Adrenal gland (tissue), 19 donors: ENCODE measurements at places on chromosomes 16 and 17.

GRCh38 chr17:67492251-67492740 lies 115.2 kb downstream of the PITPNC1 start:
- DNase-seq, result no peak

- DNase-seq, result no peak
Observed at GRCh38 chr17:2959371-2960130, 103.9 kb downstream of the OR1D5 start.

GRCh38 chr16:77569406-77569805 lies 134.6 kb upstream of the ADAMTS18 start:
- DNase-seq, result no peak

DNA sequence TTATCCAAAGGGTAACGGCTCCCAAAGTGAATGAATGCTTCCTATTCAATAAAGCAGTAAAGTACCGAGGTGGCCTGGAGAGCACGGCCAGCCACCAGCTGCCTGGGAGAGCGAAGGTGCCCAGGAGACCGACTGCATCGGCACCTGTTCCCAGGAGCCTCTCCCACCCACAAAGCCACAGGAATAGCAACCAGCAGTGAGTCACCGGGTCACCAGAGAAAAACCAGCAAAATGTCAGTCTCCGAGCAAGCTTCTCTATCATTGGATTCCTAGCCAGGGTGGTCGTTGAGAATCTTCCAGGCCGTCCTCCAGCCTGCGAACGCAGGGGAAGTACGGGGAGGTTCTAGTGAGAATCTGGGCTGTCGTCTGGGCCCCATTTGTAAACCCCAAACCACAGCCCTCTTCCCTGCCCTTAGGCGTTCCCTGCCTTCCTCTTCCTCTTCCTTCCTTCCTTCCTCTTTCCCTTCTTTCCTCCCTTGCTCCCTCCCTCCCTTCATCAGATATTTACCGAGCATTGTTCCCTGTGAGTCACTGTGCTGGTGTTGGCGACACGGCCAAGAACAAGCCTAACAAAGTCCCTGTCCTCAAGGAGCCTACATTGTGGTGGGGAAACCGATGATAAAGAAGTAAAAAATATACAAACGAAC lies 114.6 kb downstream of the SLC39A11 start:
- no peak for DNase-seq

DNA sequence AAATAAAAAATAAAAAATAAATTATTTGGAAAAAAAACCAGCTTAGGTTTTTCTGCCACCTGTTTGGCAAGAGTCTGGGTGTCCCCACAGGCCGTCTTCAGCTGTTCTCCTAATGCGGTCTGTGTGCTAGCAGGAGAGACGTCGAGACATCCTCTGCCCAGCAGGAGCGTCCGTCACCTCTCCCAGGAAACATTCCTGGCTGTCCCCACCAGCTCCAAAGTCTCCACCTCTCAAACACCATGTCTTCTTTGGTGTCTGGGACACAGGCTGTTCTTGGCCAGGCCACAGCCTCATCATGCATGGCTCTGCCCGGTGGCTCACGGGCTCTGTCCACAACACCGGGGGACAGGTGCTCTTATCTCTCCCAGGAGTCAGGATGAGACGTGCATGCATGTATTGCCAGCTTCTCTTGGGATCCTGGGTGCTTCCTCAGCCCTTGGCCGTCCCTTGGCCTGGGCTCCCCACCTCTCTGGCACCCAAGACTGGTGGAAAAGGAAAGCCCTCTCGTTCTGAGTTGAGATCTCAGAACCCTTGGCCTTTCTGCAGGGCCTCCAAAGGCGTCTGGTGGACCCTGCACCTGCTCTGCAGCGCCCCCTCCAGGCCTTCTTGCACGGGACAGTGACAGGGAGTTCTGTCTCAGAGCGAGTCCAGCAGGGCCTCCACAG lies 84.9 kb upstream of the CBX4 start:
- DNase-seq, result no peak

GRCh38 chr17:82985973-82986372 lies 93.4 kb upstream of the METRNL start:
- DNase-seq, result no peak

GRCh38 chr16:18800775-18801144 lies 589 bp downstream of the ARL6IP1 start:
- DNase-seq, result peak; percentile 26

DNA sequence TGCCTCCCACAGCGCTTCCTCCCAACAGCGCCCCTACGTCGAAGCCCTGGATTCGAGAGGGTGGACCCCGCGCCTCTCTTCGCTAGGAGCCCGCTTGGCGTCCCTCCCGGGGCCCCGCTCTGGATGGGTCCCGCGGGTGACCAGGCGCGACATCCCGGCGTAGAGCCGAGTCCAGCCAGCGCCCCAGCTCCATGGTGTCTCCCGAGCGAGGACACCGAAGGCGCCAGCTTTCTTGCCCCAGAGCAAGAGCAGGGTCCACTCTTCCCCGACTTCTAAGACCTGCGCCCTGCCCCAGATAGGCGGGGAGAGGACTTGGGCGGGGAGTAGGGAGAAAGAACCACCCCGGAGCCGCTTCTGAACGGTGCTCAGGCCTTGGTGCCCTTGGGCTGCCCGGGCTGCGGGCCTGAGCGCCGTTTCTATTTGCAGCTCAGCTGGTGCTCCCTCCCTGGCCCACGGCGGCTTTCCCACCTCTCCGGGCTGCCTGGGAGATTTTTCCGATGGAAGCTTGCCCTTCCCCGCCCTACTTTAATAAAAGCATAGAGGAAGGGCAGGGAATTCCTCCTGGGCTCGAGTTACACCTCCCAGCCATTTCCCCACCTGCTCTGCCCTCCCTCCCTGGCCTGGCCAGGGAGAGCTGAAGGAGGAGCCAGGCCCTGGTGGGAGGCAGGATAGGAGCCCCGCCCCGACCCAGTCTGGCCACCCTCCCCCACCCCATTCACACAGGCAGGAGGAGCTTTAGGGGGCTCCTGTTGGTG lies 1.8 kb downstream of the MMP15 start:
- peak; percentile 69 for DNase-seq

DNA sequence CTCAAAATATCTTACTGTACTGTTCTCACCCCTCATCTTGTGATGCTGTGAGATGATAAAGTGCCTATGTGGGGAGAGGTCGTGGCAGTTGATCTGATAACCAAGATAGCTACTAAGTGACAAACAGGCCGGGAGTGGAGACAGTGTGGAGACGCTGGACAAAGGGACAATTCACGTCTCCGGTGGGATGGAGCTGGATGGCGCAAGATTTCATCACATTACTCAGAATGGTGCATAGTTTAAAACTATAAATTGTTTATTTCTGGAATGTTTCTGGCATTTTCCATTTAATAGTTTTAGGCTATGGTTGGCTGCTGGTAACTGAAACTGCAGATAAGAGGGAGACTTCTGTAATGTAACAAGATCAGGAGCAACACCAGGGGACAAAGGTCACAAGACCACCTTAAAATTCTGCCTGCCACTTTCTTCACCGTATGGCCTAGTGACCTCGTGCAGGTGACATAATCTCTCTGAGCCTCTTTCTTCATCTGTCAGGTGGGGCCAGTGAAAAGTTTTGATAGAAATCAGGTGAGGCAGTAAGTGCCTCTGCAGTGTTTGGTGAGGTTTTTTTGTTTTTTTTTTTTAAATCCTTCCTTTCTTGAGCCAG lies 54.4 kb upstream of the LGALS9 start:
- DNase-seq, result no peak

DNA sequence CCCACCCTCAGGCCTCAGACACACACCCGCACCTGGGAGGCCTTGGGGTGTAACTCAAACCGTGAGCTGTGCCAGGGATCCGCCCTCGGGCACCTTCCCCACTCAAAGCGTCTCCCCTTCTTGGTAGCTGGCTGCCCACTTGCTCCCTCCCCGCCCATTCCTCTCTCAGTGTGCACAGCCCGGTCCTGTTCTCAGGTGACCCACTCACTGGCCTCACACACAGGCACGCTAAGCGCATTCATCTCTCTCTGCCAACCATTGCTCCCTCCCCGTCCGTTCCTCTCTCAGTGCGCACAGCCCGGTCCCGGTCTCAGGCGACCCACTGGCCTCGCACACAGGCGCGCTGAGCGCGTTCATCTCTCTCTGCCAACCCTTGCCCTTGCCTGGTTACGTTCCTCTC lies 20.8 kb downstream of the WDR45B start:
- DNase-seq, result no peak

DNA sequence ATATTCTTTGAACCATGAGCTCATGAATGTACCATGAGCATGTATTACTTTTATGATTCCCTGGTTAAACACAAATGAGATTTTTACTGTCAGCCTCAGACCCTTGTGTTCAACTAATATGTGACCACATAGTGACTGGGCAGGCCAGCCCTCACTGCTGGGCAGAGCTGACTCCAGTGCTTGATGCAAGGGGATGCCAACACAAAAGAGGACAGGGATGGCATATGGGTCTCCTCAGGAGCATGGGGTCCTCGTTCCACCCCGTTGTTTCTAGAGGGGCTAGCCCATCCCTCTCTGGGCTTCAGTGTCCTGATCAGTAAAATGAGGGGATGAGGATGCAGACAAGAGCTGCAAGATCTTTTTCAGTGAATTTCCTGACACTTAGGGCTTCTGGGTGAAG lies 19.3 kb downstream of the CFAP20 start:
- no peak for DNase-seq

GRCh38 chr17:36195434-36196130 lies 976 bp downstream of the CCL3L1 start:
- no peak for DNase-seq

DNA sequence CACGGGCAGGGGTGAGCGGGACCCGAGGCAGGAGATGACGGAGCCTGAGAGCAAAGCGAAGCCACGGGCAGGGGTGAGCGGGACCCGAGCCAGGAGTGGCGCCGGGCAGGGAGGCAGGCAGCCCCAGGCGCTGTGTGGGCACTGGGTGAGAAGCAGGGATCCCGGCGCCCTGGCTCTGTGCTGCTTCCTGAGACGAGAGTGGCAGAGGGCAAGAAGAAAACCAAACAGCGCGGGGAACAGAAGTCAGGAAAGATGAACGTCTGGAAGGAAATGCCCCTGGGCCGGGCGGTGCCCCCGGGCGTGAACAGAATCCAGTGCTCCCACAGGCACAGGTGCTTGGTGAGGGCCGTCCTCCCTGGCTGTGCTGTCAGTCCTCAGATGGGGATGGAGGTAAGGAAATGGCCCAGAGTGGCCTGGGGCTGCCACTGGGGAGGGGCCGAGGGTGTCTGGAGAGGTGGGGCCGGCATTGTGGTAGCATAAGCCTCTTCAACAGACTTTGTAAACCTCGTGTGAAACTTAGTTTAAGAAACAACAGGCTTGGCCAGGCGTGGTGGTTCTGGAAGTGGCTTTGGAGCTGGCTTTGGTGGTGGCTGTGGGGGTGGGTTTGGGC lies 9.8 kb downstream of the ASPSCR1 start:
- no peak for DNase-seq

DNA sequence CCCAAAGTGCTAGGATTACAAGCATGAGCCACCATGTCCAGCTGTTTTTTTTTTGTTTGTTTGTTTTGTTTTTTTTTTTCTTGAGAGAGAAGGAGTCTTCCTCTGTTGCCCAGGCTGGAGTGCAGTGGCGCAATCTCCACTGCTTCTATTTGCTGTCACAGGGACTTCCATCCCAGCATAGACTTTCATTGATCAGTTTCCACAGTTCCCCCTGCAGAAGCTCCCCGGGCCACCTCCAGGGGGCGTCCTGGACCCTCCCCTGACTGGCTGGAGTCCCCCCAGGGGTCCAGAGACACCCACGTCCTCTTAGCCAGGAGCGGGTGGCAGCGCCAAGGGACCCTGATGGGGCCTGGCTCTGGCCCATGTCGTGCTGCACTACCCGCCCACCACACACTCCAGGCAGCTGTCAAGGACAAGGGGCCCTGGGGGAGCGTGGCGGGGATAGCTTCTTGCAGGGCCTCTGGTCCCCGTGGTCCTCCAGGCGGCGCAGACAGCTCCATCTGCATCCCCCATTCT lies 3.1 kb upstream of the NPW start:
- no peak for DNase-seq

- DNase-seq, result no peak
Observed at GRCh38 chr17:68368387-68368786, 77.1 kb downstream of the ARSG start.

DNA sequence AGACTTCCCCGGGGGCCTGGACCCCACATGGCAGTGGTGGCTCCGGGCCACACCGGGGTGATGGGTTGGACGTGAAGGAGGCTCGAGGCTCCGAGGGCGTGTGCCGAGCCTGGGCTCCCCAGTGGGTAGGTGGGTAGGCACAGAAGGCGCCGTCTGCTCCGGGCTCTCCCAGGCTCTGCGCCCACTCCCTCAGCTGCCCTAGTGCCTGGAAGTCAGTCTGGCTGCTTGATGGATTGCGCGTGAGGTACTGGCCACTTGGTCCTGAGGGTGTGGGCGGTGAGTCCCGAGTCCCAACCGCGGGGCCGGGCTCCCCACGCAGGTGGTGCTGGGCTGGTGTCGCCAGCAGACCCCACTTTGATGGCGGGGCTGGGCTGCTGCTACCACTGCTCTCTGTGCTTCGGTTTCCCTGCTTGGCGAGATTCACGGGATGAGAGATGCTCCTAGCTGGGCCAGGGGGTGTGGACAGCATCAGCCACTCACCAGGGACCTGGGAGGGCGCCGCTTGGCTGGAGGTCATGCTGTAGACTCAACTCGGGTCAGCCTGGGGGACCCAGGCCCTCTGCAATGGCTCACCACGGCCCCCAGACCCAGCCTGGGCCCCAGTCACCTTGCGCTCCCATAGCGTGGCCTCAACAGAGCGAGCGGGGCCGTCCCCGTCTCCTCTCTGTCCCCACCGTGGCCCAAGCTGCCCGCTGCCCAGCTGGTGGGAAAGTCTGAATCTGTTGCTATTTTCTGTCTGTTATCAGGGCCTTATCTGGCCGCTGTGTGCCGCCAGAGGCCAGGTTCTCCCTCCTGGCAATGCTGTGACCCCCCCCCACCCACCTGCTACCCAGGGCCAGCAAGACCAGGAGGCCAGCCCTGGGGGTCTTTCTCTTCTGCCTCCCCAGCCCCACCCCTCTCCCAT lies 26.1 kb downstream of the ZFPM1 start:
- no peak for DNase-seq

GRCh38 chr17:12856416-12856815 lies 67.1 kb downstream of the ARHGAP44 start:
- DNase-seq, result no peak

GRCh38 chr17:57455063-57455914 lies 199.0 kb downstream of the MSI2 start:
- no peak for DNase-seq

- DNase-seq, result peak; percentile 61
Observed at GRCh38 chr16:30903596-30903995, 7.2 kb downstream of the CTF1 start.

DNA sequence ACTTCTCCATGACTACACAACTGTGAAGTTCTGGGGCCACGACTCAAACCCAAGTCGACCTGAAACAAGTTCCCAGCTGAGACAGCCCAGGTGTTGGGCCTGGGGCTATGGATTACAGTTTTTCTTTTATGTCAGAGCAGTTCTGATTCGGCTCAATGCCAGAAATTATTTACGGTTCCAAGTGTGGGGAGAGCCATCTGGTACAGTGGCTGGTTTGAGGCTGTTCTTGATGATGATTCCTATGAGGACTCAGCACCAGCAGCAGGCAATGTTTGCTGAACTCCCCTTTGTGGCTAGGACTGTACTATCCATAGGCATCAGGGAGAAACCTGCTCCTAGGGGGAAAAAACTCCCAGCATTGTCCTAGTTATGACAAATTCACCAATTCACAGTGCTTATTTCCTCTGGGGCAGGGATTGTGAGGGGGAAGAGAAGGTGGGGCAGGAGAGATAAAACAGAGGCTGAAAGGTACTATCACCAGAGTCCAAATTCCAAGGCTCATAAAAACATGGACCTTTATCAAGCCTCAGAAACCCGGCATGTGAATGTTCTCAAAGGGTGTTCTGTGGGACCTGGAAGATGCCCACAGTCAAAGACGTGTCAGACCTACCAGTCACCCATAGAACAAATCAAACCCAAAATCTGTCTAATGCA lies 18.2 kb upstream of the CMTM4 start:
- no peak for DNase-seq
